ENCODE measurements at places on chromosomes 4 and X.

GRCh38 chr4:102537269-102537668, 36.1 kb downstream of the NFKB1 start:
- peak overlapping the region; percentile 46 for H3K27ac ChIP-seq
- no peaks in the 10 kb centered on the region for H3K4me1 ChIP-seq
- no peak overlapping the region for H3K4me3 ChIP-seq
- DNase-seq, result no peak
- H3K36me3 ChIP-seq, result peaks cover 12% of the 10 kb centered on the region
- H3K27me3 ChIP-seq, result no peaks in the 10 kb centered on the region

GRCh38 chrX:69148946-69149345, 16.3 kb downstream of the PJA1 start:
- H3K4me1 ChIP-seq, result peaks cover 19% of the 10 kb centered on the region
- H3K27ac ChIP-seq, result no peak overlapping the region
- no peaks in the 10 kb centered on the region for H3K36me3 ChIP-seq
- H3K27me3 ChIP-seq, result no peaks in the 10 kb centered on the region
- H3K4me3 ChIP-seq, result no peak overlapping the region

- peaks cover 17% of the 10 kb centered on the region for H3K4me1 ChIP-seq
- DNase-seq, result no peak
- H3K36me3 ChIP-seq, result no peaks in the 10 kb centered on the region
- no peaks in the 10 kb centered on the region for H3K27me3 ChIP-seq
- no peak overlapping the region for H3K4me3 ChIP-seq
Measured at GRCh38 chrX:53287493-53288138, 6.2 kb upstream of the IQSEC2 start.

DNA sequence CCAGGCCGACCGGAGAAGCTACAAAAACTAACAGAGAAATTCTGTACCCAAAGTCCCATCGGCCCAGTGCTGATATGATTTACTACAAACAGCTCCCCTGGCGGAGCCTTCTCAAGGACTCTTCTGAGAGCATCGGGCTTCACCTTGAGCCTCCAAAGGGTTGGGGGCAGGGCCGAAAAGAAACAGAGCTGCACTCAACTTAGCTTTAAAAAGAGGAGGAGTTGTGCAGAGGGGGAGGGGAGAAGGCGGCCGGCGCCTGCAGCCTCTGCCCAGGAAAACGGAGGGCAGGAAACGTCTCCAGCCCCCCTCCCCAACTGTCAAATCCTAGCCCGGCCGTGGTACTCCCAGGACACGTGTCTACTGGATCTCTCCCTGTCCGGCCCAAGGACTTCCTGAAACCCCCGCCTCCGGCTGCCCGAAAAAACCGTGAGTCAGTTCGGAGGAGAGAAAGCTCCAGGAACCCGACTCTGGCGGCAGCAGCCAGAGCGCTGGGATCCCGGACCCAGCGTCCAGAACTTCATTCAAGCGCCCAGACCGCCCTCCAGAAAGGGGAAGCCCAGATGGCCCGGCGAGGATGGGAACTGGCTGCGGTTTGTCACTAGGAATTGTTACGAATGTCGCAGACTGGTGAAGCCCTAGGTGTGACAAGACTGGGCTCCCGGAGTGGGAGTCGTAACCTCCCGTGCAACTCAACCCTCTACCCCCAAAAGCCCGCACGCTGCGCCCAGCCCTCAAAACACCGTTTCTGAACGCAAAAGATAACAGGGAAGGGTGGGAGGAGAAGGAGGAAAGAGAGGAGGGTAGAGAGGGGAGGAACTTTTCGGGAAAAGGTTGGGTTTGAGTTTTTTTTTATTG, 973 bp downstream of the ADAMTS3 start:
- DNase-seq, result peak; percentile 80
- H3K27ac ChIP-seq, result peak overlapping the region; percentile 86
- peaks cover 10% of the 10 kb centered on the region for H3K27me3 ChIP-seq
